ENCODE measurements at places on chromosomes 2 and 18. TPM values are rescaled to one million over a fixed set of nuclear protein-coding genes. Genes with fewer than 3 reads are reported as not detected.

Gene CTNNA2
- total RNA-seq, result not detected

Gene CCL20
- 2.1 TPM for total RNA-seq

Gene SRD5A2
- total RNA-seq, result not detected

Gene SERPINB8
- 27.1 TPM for total RNA-seq

Gene NTSR2
- total RNA-seq, result not detected

Gene GTF2A1L
- total RNA-seq, result not detected

Gene ACVR1C
- total RNA-seq, result not detected

Gene ST8SIA3
- not detected for total RNA-seq

Gene MBD1
- total RNA-seq, result 77.2 TPM

Gene SMPD4
- total RNA-seq, result 12.9 TPM
